ENCODE measurements at places on chromosomes 6 and 20.

DNA sequence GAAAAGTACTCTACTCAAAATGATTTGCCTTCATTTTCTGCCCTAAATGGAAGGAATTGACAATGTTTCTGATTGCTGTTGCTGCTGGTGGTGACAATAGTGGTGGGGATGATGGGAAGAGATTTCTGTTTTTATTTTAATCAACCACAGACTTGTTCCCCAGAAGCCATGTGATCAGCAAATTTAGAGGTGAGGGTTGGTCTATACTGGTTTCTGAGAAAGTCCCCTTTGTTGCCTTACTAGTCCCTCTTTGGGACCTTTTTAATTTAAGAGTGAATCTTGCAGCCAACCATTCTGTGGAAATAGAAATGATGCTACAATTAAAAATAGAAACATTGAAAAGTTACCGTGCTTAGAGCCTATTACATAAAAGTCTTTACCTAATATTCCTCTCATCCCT lies 43.2 kb downstream of the AIG1 start:
- no peak for DNase-seq

GRCh38 chr20:17848249-17849048 lies 120.1 kb downstream of the SNX5 start:
- no peak for DNase-seq

GRCh38 chr6:162343936-162344645 lies 383.5 kb downstream of the PRKN start:
- peak; percentile 44 for DNase-seq

DNA sequence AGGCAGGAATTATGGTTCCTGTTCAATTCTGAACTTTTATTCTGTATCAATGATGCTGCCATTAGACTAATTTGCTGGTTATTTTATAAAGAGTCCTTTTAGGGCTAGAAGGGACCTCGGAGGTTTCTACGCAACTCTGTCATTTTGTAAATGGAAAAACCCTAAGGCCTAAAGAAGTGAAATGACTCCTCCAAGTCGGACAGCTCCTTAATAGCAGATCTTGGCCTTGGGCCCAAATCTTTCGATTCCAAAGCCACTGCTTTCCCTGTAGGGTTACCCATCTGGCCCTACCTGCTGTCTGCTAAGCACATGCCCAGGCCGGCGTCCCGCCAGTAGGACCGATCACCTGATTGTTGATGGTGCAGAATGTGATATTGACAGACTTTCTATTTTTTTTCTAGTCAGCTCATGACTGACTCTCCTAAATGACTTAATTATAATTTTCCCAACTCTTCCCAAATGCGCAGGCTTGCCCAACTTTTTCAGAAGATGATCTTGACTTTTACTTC lies 40.2 kb downstream of the PLEKHG1 start:
- no peak for DNase-seq

- DNase-seq: no peak
Observed at GRCh38 chr20:64116016-64116415, 8.7 kb upstream of the NPBWR2 start.

DNA sequence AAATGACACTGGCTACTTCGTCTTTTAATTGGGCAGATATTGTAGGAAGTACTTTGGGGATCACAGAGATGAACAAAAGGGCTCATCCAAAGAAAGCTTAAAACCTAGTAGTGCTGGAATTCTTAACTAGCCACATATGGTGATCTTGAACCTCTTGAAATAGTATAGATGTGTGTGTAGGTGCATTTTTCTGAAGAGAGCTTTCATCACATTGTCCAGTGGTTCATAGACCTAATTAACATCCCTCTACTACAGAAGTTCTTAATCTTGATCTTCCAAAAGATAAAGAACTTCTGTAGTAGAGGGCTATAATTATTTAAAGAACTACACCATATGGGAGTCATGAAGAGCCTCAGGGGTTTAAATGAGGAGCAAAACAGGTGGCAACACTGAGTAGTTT lies 2.3 kb upstream of the PRIM2 start:
- DNase-seq: peak; percentile 60

- no peak for DNase-seq
Observed at GRCh38 chr6:40342723-40343122, 244.4 kb downstream of the LRFN2 start.

DNA sequence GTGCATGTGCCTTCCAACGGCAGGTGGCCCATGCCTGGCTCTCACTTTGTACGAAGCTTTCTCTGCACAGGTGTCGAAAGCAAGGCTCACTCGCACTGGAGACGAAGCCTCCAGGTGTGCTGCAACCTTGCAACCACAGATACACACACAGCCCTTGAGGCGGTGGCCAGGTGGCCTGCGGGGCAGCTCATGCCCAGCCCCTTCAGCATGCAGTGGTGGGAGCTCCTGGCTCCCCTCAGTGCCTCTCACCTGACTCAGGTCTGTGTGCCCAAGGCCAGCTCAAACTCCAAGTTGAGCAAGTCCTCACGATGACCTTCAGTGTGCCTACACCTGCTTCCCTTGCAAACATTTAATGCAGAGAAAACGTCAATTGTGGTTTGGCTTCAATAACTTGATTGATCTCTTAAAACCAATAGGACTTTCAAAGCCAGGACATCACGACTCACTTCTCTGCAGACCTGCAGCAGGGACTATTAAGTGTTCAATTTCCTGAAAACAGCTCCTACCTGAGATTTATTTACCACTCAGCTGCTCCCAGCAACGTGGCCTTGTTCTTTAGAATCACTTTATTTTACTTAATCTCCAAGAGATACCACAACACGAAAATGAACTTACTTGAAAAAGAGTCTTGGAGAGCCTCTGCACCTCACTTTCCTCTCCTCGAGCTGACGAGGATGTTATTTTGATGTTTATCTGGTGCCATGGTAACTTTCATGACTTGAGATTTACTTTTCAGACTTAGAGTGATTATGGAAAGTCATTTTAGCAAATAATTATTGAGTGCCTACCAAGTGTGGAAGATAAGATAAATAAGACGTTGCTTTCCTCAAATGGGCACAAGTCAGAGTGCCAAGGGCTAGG lies 86.3 kb downstream of the SLC22A23 start:
- no peak for DNase-seq

DNA sequence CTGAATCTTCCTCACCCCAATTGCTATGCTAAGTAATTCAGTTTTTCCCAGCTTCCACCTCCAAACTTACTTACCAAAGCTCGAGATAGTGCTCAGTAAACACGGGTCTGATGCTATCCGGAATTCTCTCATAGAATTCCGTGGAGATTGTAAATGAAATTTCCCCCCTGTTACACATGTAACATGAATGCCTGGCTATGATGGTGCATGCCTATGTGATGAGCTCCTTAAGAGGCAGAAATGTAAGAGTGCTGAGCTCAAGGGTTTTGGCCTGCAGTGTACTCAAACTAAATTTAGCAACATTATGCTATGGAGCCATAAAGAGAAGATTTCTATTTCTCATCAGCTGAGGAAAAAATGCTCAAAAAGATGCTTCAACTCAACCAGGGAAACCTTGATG lies 133.4 kb upstream of the FUT9 start:
- peak; percentile 8 for DNase-seq

- DNase-seq: peak; percentile 55
Observed at GRCh38 chr20:39717936-39718335, 755.8 kb downstream of the DHX35 start.

DNA sequence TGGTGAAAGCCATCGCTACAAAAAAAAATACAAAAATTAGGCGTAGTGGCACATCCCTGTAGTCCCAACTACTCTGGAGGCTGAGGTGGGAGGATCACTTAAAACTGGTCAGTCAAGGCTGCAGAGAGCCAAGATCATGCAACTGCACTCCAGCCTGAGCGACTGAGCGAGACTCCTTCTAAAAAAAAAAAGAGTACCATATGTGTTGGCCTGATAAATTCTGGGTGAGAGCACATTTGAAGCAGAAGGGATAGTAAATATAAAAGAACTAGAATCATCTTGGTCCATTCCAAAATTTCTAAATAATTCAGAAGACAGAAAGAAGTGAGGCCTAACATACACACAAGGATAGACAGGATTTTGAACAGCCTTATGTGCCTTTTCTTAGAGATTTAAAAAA lies 2.2 kb downstream of the IBTK start:
- no peak for DNase-seq

GRCh38 chr6:72702421-72702820 lies 80.6 kb downstream of the KCNQ5 start:
- DNase-seq: no peak

- no peak for DNase-seq
Observed at GRCh38 chr6:136771306-136771705, 21.0 kb downstream of the MAP3K5 start.

DNA sequence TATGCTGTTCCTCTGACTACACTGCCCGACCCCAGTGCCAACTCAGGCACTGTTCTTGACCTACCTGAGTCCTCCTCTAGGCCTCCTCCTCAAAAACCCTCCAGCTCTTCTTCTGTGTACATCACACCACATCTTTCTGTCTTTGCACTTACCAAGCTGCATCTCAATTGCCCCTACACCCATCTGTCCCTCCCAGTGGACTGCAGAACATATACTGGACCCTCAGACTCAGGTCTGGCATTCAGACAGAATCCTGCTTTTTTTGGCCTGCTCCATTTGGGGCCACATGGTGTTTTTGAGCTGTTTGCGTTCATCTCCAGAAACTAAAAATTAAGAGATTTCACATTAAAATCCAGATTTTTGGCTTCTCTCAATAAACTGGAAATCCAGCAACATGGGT lies 23.2 kb upstream of the YWHAB start:
- DNase-seq: no peak

GRCh38 chr6:130787726-130788500 lies 39.3 kb upstream of the SMLR1 start:
- no peak for DNase-seq

- no peak for DNase-seq
Observed at GRCh38 chr6:127267646-127268625, 1.3 kb downstream of the RNF146 start.

DNA sequence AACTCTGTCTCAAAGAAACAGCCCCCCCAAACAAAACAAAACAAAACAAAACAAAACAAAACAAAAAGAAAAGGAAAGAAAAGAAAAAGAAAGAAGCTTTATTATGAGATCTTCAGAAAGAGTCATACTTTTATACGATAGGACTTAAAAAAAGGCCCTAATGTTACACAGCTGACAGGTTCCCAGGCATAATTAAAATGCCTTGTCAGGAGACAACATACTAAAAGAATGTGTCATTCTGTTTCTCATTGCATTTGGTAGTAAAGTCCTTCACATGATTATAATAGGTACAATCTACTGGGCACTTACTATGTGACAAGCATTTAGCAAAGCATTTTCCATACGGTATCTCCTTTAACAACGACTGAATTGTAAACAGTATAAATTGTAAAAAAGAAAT lies 36.4 kb upstream of the RPN2 start:
- peak; percentile 23 for DNase-seq

Data from fibroblast of skin of right quadriceps (primary cell).